Upper lobe of left lung (tissue), 6 donors: ENCODE measurements at places on chromosomes 1 and 21.

- H3K4me3 ChIP-seq, result no peak overlapping the region
- no peaks in the 10 kb centered on the region for H3K4me1 ChIP-seq
- H3K27me3 ChIP-seq, result no peaks in the 10 kb centered on the region
- H3K36me3 ChIP-seq, result no peaks in the 10 kb centered on the region
- DNase-seq, result no peak
Measured at GRCh38 chr21:28539623-28539988, 453.1 kb downstream of the LTN1 start.

DNA sequence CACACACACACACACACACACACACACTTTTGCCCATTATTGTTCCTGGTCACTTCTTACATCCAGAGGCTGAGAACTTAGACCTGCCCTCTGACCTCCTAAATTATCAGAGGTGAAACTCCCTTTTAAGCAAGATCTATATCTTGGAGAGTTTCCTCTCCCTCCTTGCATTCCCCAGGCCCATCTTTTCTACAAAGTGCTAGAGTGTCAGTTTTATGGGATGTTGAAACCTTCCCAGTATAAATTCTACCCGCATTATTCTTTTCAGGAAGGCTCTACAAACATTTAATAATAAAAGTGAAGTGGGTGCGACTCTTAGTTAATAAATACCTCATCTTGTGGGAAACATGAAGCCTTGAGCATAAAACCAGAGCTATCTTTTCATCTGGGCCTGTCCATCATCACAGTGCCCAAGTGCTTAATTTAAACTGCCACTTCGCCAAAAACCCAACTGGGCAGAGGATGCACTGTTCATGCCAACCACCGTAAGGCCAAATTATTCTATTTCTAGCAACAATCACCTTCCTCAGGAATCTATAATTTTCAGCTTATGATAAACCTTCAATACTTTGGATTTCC is 458.2 kb upstream of the RUNX1 start:
- H3K27ac ChIP-seq, result no peak overlapping the region
- H3K36me3 ChIP-seq, result no peaks in the 10 kb centered on the region

DNA sequence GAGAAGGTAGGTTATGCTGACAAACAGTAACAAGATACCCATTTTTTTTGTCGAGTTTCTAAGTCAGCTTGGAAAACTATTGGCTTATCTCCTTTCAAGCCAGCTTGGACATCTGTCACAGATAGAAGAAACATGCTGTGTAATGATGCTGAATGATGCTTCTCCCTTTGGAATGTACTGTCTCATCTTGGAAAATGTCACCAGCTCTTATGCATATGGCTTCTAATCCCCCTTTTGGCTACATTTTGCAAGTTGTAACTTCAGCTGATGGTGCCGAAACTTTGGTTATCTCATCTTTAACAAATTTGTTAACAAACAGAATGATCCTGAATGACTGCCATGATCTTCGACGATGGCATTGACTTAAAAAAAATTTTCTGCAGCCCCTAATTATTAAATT is 68.8 kb upstream of the ST6GALNAC3 start:
- no peaks in the 10 kb centered on the region for H3K4me1 ChIP-seq
- no peak overlapping the region for H3K4me3 ChIP-seq
- H3K27ac ChIP-seq, result no peak overlapping the region
- no peaks in the 10 kb centered on the region for H3K36me3 ChIP-seq

GRCh38 chr1:14780271-14780670 is 181.8 kb downstream of the KAZN start:
- no peaks in the 10 kb centered on the region for H3K27me3 ChIP-seq
- no peak for DNase-seq
- no peak overlapping the region for H3K27ac ChIP-seq

DNA sequence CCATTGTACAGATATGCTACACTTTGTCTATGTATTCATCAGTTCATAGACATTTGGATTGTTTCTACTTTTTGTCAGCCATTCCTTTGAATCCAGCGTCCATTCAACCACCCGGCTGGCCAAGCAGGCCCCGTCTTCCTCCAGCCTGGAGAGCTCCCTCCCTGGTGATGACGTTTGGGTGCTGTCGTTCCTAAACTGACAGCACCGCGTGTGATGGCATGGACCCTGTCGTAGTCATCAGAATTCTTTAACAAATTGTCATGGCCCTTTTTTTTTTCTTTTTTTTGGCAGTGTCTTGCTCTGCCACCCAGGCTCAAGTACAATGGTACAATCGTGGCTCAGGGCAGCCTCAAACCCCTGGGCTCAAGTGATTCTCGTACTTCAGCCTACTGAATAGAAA is 138.6 kb upstream of the ERRFI1 start:
- H3K4me1 ChIP-seq, result peaks cover 7% of the 10 kb centered on the region
- H3K36me3 ChIP-seq, result no peaks in the 10 kb centered on the region
- no peak overlapping the region for H3K4me3 ChIP-seq
- H3K27me3 ChIP-seq, result no peaks in the 10 kb centered on the region
- no peak for DNase-seq

- no peaks in the 10 kb centered on the region for H3K4me1 ChIP-seq
- H3K27ac ChIP-seq, result no peak overlapping the region
- DNase-seq, result no peak
- no peaks in the 10 kb centered on the region for H3K27me3 ChIP-seq
- H3K36me3 ChIP-seq, result no peaks in the 10 kb centered on the region
Measured at GRCh38 chr1:192795916-192796618, 12.8 kb upstream of the RGS2 start.
